ENCODE measurements at places on chromosomes 2 and 18.

DNA sequence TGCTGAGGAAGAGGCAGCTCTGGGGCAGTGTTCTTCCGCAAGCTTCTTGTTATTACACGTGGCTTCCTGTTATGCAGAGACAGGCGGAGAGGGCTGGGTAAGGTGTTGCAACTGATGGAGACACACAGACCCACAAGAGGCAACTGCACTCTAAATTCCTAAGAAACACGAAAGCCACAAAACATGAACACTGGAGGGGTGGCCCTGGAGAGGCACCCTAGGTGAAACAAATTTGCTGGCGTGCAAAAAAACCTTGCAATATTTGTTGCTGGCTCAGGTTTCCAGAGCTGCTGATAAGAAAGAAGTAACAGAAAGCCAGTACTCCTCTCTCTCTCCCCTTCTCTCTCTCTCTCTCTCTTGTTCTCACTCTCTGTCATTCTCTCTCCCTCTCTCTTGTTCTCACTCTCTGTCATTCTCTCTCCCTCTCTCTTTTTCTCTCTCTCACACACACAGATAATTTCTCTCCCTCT is 31.8 kb downstream of the ARHGAP25 start:
- no peak for DNase-seq

DNA sequence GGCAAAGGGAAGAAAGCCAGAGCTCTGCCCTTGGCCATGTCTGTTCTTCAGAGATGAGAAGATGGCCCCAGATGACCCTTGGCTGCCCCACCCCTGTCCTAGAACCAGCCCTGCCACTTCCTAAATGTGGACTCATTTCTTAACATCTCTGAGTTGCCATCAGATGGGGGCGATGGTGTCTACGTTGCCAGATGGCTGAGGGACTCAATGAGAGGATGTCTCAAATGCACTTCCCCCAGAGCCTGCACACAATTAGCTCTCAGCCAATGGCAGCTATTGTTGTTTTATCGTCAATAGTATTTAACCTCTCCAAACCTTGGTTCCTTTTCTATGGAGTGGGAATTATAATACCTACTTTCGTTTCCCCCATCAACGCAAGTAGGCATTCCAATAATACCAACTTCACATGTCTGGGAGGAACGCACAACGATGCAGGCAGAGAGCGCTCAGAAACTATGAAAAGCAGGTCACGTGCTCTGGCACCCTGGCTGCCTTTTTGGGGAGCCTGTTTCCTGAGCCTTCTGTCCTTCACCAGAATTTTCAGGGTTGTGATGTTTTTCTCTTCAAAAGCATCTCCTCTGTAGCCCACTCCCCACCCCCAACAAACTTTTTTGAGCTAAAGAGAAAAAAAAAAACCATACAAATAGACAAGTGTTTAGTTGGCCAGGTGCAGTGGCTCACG is 100.3 kb downstream of the MCFD2 start:
- DNase-seq: no peak

GRCh38 chr2:96534701-96535181 is 1.8 kb upstream of the ARID5A start:
- DNase-seq: peak; percentile 64

- DNase-seq: no peak
Observed at GRCh38 chr18:63063171-63063570, 256.4 kb downstream of the BCL2 start.

- peak; percentile 97 for DNase-seq
Observed at GRCh38 chr18:79856119-79857007, 58.6 kb downstream of the KCNG2 start.

- DNase-seq: no peak
Observed at GRCh38 chr2:149365931-149366583, 35.7 kb downstream of the LYPD6 start.

DNA sequence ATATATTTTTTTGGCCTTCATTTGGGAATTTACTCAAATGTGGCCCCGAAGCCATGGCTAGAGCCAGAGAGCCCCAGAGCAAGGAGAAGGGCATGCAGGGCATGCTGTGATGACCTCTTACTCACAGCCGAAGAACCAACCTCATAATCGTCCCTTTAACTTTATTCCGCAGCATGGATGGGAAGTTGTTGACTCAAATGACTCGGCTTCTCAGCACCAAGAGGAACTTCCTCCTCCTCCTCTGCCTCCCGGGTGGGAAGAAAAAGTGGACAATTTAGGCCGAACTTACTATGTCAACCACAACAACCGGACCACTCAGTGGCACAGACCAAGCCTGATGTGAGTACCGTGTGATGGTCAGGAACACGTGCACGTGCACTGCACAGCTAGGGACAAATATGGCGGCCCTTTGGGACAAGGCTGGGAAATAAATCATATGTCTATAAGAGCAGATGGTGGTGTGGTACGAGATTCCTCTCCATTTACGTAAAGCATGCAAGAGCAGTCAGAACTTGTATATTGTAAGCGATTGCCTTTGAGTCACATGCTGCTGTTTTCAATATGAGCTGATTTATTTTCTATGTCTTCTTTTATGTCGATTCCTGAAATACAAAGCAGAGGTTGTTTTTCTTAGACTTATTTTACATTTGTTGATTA is 280.9 kb downstream of the NEDD4L start:
- DNase-seq: no peak

- peak; percentile 98 for DNase-seq
Observed at GRCh38 chr2:219142329-219142728, 18.3 kb downstream of the NHEJ1 start.

DNA sequence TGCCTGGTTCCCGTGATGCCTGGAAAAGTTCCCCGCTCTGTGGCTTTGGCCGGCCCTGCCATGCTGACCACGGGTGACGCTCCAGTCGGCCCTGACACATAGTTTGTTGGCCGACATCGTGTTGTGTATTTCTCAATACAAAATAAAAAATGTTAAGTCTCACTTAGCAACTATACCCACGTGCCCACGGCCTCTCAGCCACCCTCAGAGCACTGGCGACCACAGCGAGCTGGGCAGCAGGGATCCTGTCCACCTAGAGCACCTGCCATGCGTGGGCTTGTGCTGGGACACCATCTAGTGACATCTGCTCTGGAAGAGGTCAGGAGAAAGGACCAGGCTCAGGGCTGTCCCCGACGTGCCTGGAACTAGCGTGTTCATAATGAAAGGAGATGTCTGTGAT is 261.7 kb downstream of the HDAC4 start:
- DNase-seq: no peak

- no peak for DNase-seq
Observed at GRCh38 chr18:79900610-79901570, 50.6 kb downstream of the SLC66A2 start.

GRCh38 chr18:41989508-41989907 is 34.5 kb downstream of the PIK3C3 start:
- no peak for DNase-seq

DNA sequence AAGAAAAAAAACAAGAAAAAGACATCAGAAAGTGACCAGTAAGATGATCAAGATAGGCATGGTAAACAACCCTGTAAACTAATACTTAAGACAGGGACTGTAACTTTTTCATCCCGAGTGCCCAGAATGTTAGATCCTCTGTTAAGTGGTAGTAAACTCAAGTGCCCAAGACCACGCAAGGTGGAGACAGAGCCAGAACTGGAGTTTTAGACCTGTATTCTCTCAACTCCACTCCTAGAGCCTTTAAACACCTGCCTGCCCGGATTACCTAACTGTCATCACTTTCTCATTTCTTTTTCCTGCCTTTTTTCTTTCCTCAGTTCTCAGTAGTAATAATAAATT is 75.2 kb upstream of the CDCA7 start:
- DNase-seq: no peak

Data from myocyte (in vitro differentiated cells).